AG10803 (cell line): ENCODE measurements at places on chromosomes 16 and 17.

- DNase-seq = no peak
These were observed 279.9 kb downstream of the IRX3 start for GRCh38 chr16:54006693-54007092.

GRCh38 chr16:57082664-57083063 is 9.7 kb upstream of the CPNE2 start:
- no peak for DNase-seq

- peak; percentile 2 for DNase-seq
These were observed 41.1 kb downstream of the AHSP start for GRCh38 chr16:31568577-31569359.

- DNase-seq = no peak
These were observed 44.8 kb downstream of the PARN start for GRCh38 chr16:14585287-14585686.

- DNase-seq = no peak
These were observed 42.9 kb downstream of the TBC1D16 start for GRCh38 chr17:79992649-79993389.

DNA sequence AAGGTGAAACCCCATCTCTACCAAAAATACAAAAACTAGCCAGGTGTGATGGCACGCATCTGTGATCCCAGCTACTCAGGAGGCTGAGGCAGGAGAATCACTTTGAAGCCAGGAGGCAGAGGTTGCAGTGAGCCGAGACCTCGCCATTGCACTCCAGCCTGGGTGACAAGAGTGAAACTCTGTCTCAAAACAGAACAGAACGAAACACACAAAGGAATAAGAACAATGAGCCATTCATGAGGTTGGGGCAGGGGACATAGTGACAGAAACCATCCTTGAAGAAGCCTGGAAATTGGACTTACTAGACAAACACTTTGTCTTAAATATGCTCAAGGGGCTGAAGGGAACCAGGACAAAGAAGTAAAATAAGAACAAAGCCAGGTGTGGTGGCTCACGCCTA is 39.4 kb downstream of the WDR45B start:
- no peak for DNase-seq
